H4 (cell line): ENCODE measurements at places on chromosomes 4 and X. TPM values are rescaled to one million over a fixed set of nuclear protein-coding genes. Genes with fewer than 3 reads are reported as not detected.

GRCh38 chrX:123081776-123082175 lies 102.3 kb upstream of the GRIA3 start:
- DNase-seq, result no peak

GRCh38 chr4:7701866-7702649 lies 237.6 kb downstream of the AFAP1 start:
- no peak for DNase-seq

DNA sequence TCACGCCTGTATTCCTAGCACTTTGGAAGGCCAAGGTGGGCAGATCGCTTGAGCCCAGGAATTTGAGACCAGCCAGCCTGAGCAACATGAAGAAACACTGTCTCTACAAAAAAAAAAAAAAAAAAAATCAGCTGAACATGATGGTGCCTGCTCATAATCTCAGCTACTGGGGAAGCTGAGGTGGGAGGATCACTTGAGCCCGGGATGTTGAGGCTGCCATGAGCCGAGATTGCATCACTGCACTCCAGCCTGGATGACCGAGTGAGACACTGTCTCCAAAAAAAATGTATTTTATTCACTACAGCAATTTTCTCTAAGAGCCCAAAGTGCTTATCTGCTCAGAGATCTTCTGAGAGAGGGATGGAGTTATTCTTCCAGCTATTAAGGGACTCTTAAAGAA lies 215.8 kb upstream of the PPP3CA start:
- DNase-seq, result no peak

- DNase-seq, result peak; percentile 23
Observed at GRCh38 chr4:73891739-73892405, 22.7 kb downstream of the CXCL1 start.

DNA sequence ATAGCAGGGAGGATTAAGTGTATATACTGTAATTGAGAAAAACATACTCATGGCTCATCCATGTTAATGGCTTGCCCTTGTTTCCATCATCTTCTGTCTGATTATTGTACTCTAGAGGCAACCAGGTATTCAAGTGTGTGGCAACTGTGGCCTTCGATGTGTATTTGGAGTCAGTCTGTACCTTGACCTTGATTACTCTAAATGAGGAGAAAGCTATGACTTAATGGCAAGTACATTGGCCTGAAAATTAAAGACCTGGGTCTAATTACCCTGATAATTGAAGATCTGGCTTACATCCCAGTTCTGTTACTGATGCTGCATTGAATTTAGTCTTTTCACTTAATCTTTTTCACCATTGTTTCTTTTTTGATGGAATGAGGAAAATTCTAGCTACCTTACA lies 409.2 kb downstream of the CCSER1 start:
- no peak for DNase-seq

- peak; percentile 32 for DNase-seq
Observed at GRCh38 chrX:15882704-15883539, 28.3 kb upstream of the AP1S2 start.

DNA sequence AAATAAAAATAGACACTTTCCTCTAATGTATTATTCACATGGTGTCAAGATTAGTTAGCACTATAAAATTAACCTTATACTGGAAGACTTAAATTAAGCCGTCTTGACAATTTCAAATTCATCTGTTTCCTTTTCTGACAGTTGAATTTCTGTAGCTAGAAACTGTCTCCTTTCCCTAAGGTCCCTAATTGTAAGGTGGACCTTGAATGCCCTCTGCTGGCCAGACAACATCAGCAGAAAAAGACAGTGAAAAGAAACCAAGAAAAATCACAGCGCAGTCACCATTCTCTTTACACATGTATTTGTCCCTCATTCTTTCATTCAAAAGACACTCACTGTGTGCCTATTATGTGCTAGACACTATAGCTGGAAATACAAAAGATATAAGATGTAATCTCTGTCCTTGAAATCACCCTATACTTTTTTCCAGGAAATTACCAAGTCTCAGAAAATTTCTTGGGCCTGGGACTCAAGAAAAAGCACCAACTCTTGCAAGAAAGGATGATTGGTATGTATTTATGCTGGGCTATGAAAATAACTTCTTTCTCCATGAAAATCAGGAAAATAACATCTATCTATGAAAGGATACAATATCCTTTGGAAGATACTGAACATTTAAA lies 32.7 kb upstream of the AMBN start:
- DNase-seq, result peak; percentile 55

DNA sequence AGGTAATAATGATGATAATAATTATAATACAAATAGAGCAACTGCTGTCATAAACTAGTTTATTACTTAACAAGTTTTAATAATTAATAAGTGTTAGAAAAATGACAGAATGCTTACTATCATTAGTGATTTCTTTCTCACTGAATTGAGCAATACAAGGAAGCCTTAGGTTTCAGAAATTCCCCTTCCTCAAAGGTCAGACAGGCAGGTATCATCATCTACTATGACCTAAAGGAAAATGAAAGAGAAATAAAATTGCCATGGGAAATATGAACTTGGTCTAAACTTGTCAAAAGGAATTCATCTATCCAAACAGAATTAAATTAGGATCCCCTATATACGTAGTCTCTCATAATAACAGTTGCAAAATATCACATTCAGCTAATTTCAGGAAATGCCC lies 56.3 kb upstream of the SLC7A11 start:
- DNase-seq, result no peak

- DNase-seq, result peak; percentile 47
Observed at GRCh38 chrX:87900320-87900908, 382.8 kb downstream of the KLHL4 start.

GRCh38 chr4:11869191-11869870 lies 440.6 kb upstream of the HS3ST1 start:
- no peak for DNase-seq

- DNase-seq, result no peak
Observed at GRCh38 chrX:136616987-136617685, 30.8 kb upstream of the CD40LG start.

GRCh38 chrX:135931644-135932487 lies 38.4 kb downstream of the SAGE1 start:
- peak; percentile 12 for DNase-seq

GRCh38 chr4:145840162-145840768 lies 98.4 kb downstream of the ZNF827 start:
- peak; percentile 70 for DNase-seq

GRCh38 chr4:55078987-55079386 lies 46.4 kb downstream of the KDR start:
- DNase-seq, result no peak

DNA sequence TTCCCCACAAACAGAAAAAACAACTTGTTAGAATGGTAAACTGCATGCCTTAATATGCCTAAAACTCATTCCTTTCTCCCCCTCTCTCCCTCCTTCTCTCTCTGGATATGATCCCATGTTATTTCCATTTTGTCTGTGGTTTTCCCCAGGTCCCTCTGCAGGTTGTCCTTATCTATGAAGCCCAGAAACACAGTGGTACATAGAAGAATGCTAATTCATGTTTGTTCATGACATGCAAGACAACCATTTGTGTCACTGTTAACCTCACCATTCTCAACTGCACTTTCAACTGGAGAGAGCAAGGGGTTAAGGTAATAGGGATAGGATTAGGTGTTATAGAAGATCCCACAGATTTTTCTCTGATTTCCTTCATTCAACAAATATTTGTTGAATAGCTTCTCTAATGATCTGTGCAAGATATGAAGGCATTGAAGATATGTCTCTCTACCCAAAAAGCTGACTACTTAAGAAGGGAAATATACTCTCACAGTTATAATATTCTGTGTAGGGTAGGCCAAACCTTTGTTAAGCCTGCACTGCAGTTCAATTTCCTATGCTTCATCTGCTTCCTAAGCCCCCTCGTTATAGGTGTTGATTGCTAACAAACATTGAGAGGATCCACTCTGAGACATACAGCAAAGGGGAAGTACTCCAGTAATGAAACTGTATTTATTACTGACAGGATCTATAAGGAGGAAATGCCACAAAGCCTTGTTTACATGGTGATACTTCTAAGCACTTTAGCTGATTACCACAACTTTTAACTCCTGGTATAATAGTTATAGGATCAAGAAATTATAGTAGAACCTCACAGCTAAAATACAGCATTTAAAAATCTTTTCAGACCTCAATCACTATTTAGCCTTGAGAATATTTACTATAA lies 96.1 kb downstream of the FRYL start:
- DNase-seq, result no peak

DNA sequence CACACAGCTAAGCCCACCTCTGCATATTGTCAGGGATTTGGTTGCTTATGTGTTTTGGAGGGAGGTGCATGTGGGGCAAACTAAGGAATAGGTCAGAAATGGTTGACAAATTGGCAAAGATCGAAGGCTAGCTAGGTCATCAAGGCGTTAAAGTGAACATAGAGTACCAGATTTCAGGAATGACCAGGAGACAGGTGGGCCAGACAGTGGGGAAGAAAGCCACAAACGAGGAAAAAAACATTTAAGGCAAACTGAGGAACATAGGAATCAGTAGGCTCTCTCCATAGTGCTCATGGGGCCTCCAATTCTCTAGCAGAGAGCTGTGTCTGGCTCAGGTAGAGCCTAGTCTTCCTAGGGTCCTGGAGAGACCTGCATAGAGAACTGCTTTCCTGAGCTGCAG lies 57.4 kb downstream of the CNGA2 start:
- DNase-seq, result no peak

- DNase-seq, result peak; percentile 9
Observed at GRCh38 chr4:151004222-151004621, 10.9 kb downstream of the LRBA start.

DNA sequence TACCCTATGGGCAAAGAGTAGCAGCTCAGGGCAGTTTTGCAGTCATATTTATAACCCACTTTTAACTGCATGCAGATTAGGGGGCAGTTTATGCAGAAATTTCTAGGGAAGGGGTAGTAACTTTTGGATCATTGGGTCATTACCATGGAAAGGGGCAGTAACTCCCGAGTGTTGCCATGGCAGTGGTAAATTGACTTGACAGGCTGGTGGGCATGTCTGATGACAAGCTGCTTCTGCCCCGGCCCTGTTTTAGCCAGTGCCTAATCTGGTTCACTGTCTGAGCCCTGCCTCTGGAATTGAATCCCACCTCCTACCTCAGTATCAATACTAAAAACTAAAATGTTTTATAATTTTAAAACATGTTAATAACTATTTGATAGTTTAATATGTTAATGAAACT lies 362.1 kb upstream of the ATOH1 start:
- no peak for DNase-seq

- DNase-seq, result no peak
Observed at GRCh38 chrX:99909946-99910345, 500.1 kb downstream of the PCDH19 start.

GRCh38 chrX:56995271-56995994 lies at the start of gene SPIN3:
Gene SPIN3, minus strand, starts transcription at chrX:56995541. Its CDS starts 594 bp downstream, at chrX:56994947.
- DNase-seq, result peak; percentile 87

DNA sequence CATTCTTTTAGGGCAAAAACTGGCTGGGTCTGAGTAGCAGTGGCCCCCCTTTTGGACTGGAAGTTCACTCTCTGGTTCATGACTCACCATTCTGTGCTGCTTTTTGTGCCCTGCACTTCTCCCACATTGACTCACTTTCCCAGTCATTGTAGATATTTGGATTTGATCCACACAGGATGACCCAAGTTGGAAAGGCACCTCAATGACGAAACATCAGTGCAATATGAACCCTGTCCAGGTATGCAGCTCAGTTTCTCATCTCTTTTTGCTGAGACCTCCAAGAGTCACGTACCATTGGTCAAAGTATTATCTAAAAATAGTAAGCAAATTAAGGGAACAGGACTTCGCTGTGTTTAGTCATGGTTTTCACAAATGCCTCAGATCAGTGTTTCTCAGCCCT lies 92.7 kb downstream of the CBLL2 start:
- DNase-seq, result peak; percentile 42

MAGEA3 gene
- total RNA-seq, result 15.8 and 18.1 TPM in 2 replicates

HMX1 gene
- total RNA-seq, result 5.1 and 7.3 TPM in 2 replicates

TEX13D gene
- not detected in 2 replicates for total RNA-seq

HGFAC gene
- total RNA-seq, result 0.10 and 0.39 TPM in 2 replicates

FGF2 gene
- 3.1 and 4.9 TPM in 2 replicates for total RNA-seq

RADX gene
- 10.8 and 15.8 TPM in 2 replicates for total RNA-seq
